Neural progenitor cell (in vitro differentiated cells): ENCODE measurements at places on chromosomes 5 and 9. TPM values are rescaled to one million over a fixed set of nuclear protein-coding genes. Genes with fewer than 3 reads are reported as not detected.
A peak's percentile ranks its signal among the peaks of the same experiment; 100 is the strongest.

Gene PHYHD1
- total RNA-seq: 15.2 and 19.0 TPM in 2 replicates

Gene NDUFS6
- 54.2 TPM in 2 replicates for total RNA-seq

Gene CBY3
- not detected in 2 replicates for total RNA-seq

Gene RANBP17
- total RNA-seq: 38.7 and 49.7 TPM in 2 replicates

Gene LIFR
- 2.2 TPM in 2 replicates for total RNA-seq

Gene MAST4
- total RNA-seq: 0.99 and 3.7 TPM in 2 replicates

DNA sequence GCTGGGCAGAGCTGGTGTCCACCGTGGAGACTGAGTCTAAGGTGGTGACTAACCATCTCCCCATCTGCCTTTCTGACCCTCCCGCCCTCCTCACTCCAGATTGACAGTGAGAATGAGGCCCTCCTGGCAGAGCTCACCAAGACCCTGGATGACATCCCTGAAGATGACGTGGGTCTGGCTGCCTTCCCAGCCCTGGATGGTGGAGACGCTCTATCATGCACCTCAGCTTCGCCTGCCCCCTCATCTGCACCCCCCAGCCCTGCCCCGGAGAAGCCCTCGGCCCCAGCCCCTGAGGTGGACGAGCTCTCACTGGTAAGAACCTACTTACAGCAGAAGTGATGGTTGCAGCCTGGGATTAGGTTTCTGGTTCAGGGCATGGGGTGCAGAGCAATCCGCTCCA, 96.5 kb downstream of the PPARGC1B start:
- no peak for DNase-seq

DNA sequence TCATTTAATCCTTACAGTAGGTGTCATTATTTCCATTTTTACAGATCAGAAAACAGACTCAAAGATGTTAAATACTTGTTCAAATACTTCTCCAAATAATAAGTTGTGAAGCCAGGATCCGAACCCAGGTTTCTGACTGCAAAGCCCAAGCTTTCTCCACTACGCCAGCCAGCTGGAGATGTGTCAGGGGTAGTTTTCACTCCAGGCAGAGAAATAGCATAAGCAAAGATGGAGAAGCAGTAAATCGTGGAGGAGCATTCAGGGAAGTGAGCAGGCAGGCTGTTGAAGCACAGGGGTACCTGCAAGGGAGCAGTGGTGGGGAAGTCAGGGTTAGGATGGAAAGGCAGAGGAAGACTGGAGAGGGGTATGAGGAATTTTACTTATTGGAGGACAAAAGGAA, 2.9 kb downstream of the TLN1 start:
- DNase-seq: no peak

DNA sequence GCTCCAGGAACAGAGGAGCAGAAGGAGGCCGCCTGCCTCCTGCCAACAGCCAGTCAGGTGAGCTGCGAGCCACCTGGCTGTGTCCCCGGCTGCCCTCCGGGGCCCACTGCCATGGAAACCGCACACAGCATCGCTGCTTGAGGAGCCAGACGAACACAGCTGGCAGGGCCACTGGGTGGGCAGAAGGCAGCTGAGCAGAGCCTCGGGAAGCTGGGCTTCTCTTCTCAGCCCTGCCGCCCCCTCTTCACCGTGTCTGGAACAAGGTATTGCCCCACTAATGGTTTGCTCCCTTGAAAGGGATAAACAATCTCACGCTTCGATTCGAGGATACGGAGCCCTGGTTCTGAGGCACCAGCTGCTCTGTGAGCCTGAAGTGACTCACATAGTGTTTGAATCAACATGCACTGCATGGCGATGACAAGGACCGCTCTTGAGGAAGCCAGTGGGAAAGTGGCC, 63.7 kb upstream of the RUFY1 start:
- no peak for DNase-seq

DNA sequence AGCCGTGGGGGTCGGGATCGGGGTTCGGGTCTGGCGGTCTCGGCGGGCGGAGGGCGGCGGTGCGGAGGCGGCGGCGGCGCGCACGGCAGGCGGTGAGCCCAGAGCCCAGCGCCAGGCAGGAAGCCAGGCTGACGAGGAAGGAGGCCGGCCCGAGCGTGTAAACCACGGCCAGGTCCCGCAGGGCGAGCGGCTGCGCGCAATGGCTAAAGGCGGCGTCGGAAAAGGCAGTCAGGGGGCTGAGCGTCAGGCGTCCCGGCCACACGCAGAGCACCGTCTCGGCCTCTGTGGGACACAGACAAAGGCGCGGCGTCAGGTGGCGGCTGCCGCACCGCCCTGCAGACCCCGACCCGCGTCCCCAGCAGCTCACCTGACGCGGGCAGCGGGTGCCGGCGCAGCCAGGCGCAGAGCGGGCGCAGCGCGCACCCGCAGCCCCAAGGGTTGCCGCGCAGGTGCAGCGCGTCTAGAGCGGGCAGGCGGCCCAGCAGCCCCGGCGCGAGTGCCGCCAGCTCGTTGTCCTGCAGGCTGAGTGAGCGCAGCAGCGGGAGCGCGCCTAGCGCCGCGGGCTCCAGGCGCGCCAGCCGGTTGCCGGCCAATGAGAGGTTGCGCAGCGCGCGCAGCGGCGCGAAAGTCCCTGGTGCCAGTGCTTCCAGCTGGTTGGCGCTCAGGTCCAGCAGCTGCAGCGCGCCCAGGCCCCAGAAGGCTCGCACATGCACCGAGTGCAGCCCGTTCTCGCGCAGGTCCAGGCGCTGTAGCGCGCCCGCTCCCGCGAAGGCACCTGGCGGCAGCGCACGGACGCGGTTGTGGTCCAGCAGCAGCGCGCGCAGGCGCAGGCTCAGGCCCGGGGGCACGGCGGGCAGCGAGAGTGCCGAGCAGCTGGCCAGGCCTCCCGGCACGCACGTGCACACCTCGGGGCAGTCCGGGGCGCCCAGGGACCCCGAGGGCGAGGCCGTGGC, 671 bp downstream of the LRRC26 start:
- peak; percentile 92 for DNase-seq

GRCh38 chr5:89535411-89535810, 652.4 kb upstream of the MEF2C start:
- no peak for DNase-seq

DNA sequence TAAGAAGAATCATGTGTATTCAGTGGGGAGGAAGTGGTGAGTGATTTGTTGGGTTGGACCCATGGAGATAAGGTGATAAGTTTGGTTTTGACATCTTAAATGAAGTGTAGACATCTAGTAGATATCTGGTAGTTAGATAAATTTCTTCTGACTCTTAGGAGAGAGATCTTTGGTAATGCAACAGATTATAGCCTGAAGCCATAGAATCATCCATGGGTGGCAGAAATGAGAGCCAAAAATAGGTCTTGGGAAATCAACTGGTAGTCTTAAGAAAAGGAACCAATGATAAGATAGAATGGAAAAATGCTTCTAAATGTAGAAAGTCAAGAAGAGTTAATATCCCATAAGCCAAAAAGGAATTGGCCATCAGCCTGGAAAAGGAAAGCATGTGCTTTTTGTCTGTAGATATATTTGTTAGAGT, 532.7 kb upstream of the GRAMD2B start:
- DNase-seq: no peak

DNA sequence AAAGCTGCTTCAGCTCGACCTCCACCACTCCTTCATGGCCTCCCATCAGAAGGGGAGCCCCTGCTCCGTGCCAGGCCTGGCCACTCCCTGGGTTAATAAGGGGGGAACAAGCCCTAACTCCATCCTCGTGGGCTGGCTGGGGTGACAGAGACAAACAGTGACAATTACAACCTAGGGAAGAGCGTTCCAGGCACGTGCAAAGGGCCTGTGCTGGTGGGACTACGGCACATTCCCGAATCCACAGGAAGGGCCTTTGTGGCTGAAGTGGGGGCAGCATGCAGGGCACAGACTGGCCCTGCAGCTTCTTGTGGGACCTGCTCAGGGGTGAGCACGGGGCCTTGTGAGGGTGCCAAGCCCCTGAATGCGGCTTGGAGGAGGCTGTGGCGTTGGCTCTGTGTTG, 157.4 kb downstream of the C9orf50 start:
- DNase-seq: no peak

DNA sequence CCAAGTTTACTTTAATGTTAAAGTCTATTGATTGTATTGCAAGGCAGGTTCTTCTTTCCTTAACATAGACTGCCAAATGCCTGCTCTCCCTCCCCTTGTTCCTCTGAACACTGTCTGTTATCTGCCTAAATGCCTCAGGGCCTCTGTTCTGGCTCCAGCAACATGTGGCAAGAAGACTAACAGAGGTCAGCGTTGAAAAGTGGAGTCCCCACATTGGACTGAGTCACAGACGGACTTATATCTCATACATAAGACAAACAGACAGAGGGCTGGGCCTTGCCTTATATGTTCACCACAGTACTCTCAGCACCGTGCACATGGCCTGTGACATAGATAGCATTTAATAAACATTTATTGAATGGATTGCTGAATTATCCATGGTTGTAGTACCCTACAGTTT, 91.4 kb downstream of the TSSK1B start:
- DNase-seq: no peak
